ENCODE measurements at places on chromosomes 12 and 14.

DNA sequence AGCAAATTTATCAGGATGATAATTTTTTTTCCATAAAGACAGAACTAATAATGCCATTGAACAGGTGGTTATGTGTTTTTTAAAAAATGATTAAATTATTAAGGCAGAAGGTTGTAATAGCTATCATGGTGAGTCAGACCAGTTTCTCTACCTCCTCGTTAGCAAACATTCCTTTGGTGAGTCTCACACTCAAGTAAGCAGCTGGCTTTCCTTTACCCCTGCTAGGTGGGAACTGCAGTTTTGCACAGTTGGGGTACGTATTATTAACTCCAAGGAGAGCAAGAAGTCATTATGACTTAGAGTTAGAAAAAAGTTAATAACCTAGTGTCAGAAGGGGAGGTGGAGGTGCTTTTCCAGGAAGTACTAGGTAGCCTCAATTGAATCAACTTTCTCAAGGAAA is 165.3 kb downstream of the SNAPC1 start:
- no peak for DNase-seq

DNA sequence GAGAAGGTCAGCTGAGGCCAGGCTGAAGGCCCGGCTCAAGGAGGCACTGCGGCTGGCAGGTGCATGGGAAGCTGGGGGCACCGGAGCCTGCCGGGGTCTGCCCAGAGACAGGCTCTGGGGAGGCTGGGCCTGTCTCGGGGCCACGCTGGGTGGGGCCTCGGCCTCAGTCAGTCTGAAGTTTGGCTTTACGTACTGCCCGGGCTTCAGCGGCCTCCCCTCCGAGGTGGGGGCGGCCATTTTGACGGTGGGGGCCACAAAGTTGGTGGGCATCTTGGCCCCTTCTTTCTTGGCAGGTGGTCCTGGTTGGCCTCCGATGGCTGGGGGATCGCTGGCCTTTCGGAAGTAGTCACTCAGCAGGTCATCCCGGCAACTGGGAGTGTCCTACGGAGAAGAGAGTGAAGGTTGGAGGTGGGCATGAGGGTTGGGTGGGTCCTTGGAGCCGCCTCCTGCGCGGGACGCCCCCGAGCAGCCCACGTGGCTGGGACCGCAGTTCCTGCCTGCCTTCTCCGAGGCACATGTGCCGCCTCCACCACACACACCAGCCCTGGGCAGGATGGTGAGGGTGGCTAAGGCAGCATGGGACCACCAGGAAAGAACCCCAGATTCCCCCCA is 28.9 kb upstream of the GPR68 start:
- DNase-seq: no peak

- DNase-seq: no peak
Measured at GRCh38 chr14:71592361-71592760, 339.9 kb upstream of the RGS6 start.

DNA sequence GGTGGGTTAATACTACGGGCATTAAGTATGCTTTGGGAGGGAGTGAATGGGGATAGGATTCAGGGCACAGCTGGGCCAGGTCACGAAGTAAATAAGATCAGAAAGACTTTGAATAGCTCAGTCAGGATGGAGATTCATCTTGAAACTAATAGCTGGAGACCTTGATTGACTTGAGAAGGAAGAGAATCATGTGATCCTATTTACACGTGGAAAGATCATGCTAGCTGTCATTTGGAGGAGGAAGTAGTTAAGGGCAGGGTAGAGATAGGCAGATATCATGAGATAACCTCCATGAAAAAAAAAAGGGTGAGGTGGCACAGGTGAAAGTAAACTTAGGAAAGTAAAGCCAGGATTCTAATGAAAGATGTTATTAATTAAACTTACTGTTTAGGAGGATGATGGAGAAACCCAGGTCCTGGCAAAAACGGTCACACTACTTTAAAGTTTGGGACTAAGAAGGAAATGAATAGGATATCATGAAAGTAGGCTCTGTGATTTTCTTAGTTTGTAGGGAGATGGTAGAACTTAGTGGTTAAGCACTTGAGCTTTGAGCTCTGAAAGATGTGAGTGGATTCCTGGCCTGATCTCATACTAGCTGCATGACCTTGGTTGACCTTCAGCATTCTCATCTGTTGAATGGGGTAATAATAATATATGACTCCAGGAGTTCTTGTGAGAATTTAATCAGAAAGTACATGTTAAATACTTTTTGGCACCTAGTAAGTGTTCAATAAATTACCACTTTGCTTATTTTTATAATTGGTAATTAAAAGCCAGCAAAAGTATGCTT is 439.0 kb downstream of the NRXN3 start:
- DNase-seq: no peak

GRCh38 chr14:71190770-71191374 is 283.6 kb downstream of the PCNX1 start:
- no peak for DNase-seq

DNA sequence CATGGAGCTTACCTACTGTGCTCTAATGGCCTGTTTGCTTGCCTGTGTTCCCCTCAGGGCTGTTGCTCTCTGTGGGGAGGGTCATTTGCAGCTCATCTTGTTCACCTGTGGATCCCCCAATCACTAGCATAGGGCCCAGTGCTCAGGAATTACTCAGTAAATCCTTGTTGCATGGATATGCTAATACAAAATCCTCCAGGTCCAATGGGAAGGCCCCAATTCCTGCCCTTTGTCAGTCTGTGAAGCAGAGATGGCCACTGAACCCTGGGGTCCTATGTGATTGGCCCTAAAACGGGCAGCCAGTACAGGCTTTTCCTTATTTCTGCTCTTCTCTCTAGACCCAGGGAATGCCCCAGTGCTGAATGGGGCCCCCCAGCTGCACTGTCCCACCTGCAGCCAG is 44.1 kb downstream of the FOS start:
- DNase-seq: no peak

- DNase-seq: no peak
Measured at GRCh38 chr12:39138268-39138667, 232.9 kb upstream of the CPNE8 start.

- DNase-seq: peak; percentile 73
Measured at GRCh38 chr14:100645196-100645981, 58.2 kb upstream of the BEGAIN start.

DNA sequence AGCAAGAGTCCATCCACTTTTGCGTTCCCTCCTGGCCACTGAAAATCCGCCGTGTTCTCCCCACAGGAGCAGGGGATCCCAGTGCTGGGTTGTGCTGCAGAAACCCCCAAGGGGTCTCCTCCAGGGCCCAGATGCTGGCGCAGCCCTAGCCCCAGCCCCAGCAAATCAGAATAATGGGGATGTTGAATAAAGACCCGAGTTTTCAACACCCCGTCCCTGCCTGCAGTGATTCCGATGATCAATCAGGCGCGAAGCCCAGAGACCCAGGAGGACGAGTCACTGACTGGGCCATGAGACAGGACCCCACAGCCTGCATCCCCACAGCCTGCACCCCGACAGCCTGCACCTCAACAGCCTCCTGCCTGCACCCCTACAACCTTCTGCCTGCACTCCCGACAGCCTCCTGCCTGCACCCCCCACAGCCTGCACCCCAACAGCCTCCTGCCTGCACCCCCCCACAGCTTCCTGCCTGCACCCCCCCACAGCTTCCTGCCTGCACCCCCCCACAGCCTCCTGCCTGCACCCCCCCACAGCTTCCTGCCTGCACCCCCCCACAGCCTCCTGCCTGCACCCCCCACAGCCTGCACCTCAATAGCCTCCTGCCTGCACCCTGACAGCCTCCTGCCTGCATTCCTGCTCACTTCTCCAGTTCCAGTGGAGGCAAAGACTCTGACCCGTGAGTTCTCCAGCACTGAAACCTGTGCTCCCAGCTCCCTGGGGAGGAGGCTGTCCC is 37.2 kb downstream of the TNFAIP2 start:
- no peak for DNase-seq

DNA sequence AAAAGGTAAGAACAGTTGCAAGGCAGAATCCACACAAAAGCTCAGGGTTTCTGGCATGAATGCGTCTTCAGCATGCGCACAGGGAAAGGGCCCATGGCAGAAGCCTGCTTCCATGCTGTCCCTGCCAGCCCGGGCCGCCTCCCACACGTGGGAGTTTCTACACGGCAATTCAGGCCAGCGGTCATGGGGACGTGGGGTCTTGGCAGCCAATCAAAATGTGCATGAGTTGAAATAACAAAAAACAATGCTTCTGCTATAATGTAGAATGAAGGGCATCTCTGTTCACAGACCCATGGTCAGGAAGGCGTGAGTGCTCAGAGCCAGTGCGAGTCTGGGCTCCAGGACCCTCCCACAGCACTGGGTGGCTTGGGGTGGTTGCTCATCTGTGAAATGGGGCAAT is 28.6 kb downstream of the AMN start:
- DNase-seq: peak; percentile 96

DNA sequence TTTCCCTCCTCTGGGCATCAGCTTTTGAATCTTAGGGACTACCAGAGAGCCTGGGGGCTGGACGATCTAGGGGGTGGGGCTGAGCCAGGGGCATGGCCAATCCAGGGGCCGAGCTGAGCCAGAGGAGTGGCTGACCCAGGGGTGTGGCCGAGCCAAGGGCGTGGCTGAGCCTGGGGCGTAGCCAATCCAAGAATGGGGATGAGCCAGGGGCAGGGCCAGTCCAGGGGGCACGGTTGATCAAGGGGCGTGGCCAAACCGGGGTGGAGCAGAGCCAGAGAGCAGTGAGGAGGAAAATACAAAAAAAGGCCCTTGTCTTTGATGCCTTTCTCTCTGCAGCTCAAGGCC is 219.3 kb upstream of the NOS1 start:
- peak; percentile 14 for DNase-seq

DNA sequence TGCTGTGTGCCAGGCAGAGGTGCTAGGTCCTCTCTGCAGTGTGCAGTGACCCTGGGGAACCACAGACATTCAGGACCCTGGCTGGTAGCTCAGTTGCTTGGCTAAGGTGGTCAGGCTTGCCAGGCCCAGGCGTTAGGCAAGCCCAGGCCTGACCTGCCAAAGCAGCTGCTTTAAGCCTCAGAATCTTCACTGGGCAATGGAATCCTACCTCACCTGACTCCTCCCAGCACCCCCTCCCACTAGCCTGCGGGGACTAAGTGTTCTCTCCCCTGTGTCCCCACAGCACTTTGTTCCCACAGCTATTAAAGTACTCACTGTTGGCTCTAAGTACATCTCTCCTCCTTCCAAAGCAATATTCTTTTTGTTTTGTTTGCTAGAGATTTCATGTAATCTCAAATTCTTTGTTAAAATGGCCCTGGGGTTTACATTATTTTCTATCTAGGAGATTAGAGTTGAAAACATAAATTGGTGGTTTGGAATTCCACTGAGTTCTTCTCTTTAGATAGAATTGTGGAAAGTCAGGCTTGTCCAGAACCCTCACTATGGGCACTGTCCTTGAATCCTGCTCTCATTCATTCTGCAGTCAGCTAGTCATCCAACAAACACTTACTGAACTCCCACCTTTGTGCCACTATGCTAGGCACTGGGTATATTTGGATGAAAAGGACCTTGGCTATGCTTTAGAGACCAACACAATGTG is 44.4 kb downstream of the DGLUCY start:
- DNase-seq: no peak

- DNase-seq: no peak
Measured at GRCh38 chr12:2282318-2282717, 229.5 kb downstream of the CACNA1C start.

- DNase-seq: no peak
Measured at GRCh38 chr14:83153081-83153480, 1619.4 kb upstream of the SEL1L start.

- DNase-seq: no peak
Measured at GRCh38 chr12:95590775-95591174, 39.5 kb upstream of the USP44 start.

- DNase-seq: no peak
Measured at GRCh38 chr12:26473291-26473690, 277.9 kb downstream of the SSPN start.

DNA sequence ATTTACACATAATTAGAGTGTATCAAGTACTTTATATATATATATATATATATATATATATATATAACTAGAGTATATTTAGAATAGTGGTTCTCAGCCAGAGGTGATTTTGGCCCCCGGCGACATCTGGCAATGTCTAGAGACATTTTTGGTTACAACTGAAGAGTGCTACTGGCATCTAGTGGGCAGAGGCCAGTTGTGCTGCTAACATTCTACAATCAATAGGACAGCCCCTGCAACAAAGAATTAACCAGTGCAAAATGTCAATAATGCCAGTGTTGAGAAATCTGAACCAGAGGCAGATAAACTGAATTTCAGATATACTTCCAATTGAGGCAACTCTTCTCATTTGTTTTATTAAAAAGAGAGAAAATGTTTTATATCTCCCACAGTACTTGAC is 8.9 kb downstream of the GTF2A1 start:
- DNase-seq: peak; percentile 61

DNA sequence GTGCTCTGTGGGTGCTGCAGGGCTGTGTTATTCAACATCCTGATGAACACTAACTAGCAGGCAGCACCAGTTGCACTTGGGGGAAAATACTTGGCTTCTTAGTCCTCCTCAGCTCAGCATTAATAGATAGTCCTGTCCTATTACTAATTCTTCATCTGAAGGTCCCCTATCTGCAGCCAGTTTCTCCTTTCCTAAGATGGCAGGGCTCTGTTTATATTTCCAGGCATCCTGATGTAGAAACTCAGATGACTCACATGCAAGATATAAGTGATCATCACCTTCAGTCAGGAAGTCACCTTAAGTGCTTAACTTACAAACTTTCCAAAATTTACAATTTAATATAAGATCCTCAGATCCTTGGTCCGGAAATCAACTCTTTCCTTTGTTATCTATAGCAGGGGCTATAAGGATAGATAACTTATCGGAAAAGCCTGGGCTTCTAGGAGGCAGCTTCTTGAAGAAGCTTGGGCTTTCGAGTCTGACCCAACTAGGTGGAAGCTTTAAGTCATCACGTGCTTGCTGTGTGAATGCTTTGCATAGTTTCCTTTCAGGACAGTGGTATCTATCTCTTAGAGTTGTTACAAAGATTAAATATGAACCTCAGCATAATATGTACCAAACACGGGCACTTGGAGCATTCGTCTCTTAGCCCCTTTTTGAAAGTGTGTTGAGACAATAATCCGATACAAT is 181.0 kb upstream of the GRIP1 start:
- DNase-seq: no peak

DNA sequence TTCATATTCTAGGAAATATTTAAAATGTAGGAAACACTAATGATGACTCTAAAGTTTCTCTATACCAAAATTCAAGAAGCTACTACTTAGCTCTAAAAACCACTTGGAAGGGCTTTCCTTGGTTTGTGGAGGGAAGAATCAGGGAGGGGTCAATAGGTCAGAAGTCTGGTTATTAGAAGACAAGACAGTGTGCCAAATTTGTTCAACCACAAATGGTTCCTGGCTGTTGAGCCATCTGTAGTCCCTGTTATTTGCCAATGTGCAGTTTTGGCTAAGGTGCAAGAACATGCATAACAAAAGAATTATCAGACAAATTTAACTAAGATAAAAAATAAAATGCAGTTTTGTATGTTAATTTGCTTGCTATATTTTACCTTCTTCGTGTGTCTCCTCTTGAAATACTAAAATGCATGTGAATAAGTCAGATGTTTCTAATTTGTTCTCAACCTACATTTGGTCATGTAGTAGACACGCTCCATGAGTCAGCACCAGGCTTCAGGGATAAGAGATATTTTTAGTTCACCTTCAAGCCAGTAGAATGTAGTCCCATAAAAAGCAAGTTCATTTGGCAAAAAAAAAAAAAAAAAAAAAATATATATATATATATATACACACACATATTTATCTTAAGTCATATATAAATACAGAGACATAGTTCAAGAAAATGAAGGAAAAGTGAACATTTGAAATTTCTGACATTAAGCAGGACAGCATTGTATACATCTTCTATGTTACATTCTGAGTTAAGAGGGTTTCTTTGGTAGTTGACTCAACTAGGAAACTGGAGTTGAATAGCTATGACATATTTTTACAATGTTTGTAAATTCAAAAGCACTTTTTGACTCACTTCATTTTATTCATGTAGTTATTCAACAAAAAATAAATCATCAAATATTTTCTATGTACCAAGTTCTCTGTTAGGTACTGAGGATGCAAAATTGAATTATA is 123.3 kb downstream of the KCNC2 start:
- no peak for DNase-seq

All from globus pallidus (tissue), 1 donor.